ENCODE measurements at places on chromosomes 2 and 18.
A peak's percentile ranks its signal among the peaks of the same experiment; 100 is the strongest.

GRCh38 chr18:44051026-44051425 is 629.7 kb upstream of the SETBP1 start:
- DNase-seq, result no peak

- no peak for DNase-seq
These were observed 128.7 kb downstream of the NFATC1 start for GRCh38 chr18:79524181-79525078.

- no peak for DNase-seq
These were observed 1549.7 kb upstream of the ACVR2A start for GRCh38 chr2:146295080-146295670.

- no peak for DNase-seq
These were observed 458.0 kb downstream of the CPS1 start for GRCh38 chr2:211014376-211014775.

DNA sequence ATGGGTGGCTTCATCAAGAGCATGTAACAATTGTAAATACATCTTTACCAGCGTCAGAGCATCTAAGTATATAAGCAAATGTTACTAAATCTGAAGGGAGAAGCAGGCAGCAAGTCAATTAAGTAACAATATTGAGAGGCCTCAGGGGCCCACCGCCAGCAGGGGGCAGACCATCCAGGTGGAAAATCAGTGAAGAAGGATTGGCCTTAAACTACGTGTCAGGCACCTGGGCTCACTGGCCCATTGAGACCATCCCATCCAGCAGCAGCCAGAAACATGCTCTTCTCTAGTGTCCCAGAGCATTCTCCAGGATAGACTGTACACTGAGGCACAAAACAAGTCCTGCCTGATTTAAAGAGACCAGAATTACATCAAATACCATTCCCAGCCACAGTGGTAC is 96.2 kb upstream of the SNTG2 start:
- peak; percentile 36 for DNase-seq

- DNase-seq, result no peak
These were observed 26.3 kb downstream of the CNGA3 start for GRCh38 chr2:98372579-98372978.

DNA sequence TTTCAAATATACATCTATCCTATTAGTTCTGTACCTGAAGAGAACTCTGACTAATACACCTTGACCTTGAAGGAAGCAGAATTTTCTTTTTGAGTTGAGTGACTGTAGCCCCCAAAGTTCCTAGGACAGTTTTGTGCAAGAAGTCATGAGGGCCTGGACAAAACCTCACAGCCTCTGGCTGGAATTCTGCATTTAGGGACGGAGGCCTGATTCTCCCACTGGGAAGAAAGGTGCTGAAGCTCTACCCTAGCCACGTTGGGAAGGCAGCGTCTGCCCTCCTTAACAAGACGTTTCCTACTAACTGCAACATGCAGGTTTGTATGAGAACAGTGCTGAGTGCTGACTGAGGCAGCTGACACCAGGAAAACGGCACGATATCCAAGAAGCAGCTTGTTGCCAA is 74.4 kb upstream of the ZCCHC2 start:
- DNase-seq, result no peak

DNA sequence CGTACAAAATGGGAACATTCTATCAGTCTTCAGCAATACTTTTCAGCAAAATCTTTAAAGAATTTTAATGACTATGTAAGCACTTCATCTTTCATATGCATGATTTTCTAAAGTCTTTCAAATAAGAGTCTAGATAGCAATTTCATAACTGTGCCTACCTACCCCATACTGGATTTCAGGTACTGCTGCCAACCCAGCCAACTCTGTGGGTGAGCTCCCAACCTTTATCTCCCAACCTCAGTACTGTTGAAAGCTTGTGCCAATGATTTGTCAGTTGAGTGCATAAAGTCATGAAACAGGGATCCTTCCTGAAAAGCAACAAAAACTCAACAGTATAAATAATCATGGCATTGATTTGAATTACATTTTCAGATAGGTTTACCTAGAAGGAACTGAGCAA is 296.9 kb downstream of the PID1 start:
- DNase-seq, result no peak

GRCh38 chr2:131035826-131036231 is 57.4 kb downstream of the FAM168B start:
- DNase-seq, result no peak

GRCh38 chr2:112173646-112174319 is 35.6 kb downstream of the FBLN7 start:
- DNase-seq, result no peak

- no peak for DNase-seq
These were observed 5.8 kb upstream of the ITGAV start for GRCh38 chr2:186584053-186584452.

DNA sequence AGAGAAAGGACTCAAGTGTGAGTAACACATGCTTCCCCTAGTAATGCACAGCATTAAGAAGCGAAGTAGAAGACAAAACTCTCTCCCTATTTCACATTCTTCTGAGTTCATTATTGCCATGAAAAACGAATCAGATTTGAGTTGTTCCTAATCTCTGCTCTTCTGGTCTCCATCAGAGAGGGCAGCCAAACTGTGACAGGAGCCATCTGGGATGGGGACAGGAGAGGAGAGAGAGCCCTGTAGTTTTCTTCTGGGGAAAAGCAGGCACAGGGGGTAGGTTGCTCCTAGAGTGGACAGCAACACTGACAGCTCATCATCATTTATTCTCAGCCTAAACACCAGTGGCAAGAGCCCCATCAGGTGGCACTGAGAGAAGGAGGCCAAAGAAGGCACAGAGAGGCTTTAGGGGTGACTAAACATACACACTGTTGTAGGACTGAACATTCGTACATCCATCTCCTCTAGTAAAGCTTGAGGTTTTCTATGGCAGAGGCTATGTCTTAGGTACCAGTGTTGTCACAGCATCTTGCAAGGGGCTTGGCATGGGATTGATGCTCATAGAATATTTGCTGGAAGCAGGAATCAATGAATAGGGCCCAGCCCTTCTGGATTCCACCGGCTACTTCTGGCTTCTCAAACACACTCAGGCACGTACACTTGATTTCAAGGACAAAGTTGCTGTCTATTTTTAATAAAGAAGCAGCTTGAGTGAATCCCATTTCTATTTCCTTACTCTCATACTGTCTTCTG is 33.1 kb downstream of the SLC8A1 start:
- DNase-seq, result no peak

GRCh38 chr2:219598308-219599078 is 836 bp downstream of the STK11IP start:
- DNase-seq, result peak; percentile 26

DNA sequence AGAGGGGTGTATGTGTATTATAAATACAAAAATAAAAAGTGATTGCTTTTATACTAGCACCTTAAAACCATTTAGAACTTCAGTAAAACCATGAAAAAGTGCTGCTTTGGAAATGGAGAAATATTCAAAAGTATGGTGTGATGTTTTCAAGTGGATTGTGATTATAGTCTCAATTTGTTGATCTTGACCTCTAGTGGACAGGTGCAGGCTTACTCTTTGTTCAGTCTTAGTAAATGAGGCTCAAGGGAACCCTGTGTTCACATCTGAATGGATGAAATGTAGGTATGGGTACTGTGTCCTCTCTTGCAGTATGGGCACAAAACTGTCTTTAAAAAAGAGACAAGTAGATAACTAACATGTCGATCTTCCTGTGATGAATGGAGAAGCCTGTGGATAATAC is 145.8 kb downstream of the MCFD2 start:
- DNase-seq, result peak; percentile 15

DNA sequence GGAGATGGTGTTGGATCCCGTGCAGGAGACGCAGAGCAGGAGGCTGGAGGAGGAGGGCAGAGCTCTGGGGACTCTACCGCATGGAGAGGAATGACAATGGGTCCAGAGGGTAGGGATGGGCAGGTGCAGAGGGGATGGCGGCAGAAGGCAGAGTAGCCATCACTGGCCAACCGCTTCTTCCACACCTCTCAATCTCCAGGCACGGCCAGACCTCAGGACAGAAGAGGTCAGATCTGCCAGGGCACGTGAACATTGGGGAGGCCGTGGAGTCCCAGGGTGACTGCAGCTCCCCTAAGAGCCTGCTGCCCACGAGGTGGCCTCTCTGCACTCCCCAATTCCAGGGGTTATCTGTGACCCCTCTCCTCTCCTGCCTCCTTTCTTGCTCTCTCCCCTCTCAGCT is 162.7 kb upstream of the HDAC4 start:
- DNase-seq, result no peak

DNA sequence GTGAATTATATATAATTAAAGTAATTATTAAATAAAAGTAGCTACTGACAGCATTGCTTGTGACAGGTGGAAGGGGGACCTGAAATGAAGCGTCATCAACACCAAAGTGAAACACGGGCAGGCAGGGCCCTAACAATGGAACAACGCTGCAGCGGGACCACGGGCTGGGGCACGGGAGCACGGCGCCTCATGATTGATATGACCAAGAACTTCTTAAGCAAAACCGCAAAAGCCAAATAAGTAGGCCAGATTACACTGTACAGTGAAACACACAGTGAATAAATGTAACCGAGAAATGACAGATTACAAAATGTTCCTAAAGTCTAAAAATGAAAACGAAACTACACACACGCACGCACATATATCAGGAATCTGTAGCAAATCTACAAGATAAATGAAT is 81.4 kb downstream of the SNTG2 start:
- no peak for DNase-seq

- DNase-seq, result no peak
These were observed 13.4 kb upstream of the MAPRE3 start for GRCh38 chr2:26957041-26957440.

GRCh38 chr2:3078684-3079083 is 298.9 kb downstream of the EIPR1 start:
- no peak for DNase-seq

- no peak for DNase-seq
These were observed 139.4 kb downstream of the SEPTIN10 start for GRCh38 chr2:109474319-109474825.

DNA sequence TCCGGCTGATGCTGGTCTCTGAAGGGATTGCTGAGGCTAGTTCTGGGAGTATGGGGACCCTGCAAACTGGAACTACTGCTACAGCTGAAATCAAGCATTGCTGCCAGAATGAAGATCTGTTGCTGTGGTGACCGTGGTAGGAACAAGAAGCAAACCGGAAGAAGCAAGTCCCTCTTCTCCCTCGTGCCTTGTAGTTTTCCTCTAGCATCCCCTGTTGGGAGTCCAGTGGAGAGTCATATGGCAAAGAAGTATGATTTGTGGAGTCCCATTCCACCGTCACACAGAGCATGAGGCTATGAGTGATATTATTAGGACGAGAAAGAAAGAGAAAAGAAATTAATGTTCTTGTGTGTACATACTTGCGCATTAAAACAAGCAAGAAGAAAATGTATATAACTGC is 138.8 kb upstream of the SP5 start:
- no peak for DNase-seq

- peak; percentile 93 for DNase-seq
These were observed at the start of gene CDH2 for GRCh38 chr18:28176948-28177827. CDH2 (minus strand) TSS chr18:28177130; CDS start chr18:28177022, 108 bp downstream.

DNA sequence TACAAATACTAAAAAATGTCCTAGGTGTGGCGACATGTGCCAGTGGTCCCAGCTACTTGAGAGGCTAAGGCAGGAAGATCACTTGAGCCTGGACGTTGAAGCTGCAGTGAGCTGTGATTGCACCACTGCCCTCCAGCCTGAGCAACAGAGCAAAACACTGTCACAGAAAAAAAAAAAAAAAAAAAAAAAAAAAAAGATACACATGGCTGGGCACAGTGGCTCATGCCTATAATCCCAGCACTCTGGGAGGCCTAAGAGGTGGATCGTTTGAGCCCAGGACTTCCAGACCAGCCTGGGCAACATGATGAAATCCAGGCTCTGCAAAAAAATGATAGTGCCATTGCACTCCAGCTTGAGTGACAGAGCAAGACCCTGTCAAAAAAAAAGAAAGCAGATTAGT is 13.7 kb downstream of the KANSL1L start:
- DNase-seq, result no peak

DNA sequence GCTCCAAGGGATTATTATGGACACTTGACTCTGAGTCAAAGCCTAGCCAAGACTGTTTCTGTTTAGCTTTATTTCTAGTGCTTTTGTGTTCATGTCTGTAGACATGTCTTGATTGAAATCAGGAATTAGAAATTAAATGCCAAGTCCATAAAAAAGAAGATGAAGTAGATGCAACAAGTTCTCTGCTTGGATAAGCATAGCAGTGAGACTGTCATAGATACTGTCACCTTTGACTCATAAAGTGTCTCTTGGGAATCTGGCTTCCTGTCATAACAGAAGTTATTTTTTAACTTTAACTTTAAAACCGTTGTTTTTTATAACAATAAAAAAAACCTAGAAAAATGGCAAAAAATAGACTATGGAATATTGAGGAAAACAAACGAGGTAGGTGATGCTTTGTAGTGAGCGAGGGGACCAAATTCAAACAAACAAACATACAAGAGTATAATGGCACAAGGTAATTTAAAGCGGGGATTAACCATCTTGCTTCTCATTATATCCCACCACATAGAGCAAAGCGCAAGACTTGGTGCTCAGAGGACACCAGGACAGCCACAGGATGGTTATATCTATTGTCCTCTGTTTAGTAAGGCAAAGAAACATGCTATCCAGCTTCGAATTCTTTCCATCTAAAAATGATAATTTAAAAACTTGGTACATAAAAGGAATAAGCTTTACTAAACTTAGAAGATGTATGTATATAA is 64.6 kb downstream of the CD226 start:
- DNase-seq, result no peak

- DNase-seq, result no peak
These were observed 64.6 kb downstream of the LTBP1 start for GRCh38 chr2:33011373-33011772.

DNA sequence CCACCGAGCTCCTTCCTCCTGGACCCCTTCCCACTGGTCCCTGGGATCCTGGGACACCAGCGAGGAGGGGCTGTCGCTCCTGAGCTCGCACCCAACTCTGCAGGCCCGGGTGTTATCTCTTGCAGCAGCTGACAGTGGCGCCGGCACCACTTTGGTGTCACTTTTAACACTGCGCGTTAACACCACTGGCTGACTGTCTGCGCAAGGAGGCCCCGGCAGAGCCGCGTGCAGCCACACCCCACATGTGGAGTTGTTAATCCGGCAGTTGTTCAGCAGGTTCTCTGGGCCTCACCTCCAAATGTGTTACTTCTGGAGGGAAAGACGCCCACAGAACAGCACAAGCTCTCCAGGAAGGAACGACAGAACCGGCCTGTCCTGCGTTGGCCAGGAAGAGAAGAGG is 155.0 kb upstream of the GLI2 start:
- no peak for DNase-seq
